NCI-H1105 treated with DMSO at 0.1 percent for 48 hours (cell line): ENCODE measurements at places on chromosomes 1 and 21.

DNA sequence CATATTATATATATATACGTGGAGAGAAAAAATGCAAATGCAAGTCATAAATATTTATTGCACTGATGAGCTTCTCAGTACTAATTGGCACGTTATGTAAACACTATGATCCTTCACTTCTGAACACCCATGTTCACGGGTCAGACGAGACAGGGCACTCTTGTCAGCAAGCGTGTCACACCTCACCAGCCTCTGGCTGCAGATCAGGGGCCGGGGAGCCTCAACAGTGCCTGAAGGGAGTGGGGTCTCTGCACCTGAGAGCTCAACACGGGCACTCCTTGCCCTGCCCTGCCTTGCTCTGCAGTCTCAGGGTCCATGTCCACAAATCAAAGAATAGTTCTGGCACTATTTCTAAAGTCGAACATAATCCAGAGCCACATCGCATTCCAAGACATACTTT, 409 bp upstream of the HIVEP3 start:
- DNase-seq = no peak

DNA sequence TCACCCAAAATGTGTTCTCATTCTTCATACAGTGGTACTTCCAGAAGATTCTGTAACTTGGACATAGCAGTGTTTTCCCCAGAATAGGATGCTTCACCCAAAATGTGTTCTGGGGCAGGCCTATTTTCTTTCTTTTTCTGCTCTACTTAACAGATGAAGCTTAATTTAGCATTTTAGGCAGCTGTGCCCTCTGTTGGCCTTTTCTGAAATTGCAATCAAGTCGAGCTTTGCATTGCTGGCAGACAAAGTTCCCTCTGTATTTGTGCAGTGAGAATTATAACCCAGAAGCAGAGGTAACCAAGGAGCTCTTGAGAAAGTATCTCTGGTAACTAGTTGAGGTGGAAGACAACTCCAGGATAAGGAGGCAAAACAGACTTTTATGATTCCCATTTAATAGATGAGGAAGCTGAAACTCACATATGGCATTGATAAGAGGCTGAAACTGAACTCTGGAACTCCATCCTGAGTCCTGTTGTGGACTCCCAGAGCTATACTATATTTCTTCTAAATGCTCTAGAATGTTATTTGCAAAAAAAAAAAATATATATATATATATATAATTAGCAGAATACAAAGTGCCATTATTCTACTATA, 50.3 kb upstream of the L1TD1 start:
- peak; percentile 27 for DNase-seq

- no peak for DNase-seq
Observed at GRCh38 chr1:21628798-21629393, 40.3 kb downstream of the RAP1GAP start.

GRCh38 chr21:33249331-33250002, 16.7 kb upstream of the IL10RB start:
- DNase-seq = no peak

DNA sequence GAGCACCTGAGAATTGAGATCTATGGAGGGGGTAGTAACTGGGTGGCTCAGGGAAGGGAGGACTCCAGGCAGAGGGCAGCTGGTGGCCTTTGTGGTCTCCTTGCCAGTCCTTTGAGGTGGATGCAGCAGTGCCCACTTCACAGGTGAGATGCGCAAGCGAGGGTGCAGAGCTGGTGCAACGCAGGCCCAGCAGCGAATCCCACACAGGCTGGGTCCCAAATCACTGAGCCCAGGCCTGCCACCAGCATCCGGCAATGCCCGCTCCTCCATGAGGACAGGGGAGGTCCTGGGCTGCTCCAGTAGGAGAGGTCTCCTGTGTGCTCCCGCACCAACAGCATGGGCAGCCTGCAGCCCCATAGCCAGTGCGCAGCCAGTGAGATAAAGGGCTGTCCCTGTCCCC, 318.0 kb downstream of the PCP4 start:
- no peak for DNase-seq

DNA sequence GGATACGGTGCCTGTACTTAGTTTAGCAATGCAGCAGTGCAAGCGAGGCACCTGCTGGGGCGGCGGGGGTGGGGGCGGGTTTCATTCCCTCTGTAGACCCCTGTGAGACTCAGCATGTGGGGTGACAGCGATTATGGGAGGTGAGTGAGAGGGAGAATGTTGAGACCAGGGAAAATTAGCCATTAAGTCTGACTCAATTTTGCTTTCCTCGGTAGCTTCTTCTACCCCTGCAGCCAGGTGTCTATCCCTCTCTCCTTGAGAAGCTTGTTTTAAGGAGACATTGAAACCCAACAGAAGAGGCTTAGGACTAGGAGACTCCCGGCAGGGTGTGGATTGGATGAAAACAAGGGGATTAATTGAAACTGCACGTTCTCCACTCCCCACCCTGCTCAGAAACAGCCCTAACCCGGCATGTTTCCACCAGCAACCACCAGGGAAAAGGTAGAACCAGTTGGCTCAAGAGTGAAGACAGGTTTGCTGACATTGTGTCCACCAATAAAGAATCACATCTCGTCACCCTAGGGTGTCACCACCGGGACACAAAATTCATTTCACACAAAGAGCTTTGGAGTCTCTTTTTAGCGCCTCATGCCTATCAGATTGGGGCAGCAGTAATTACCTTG, 20.6 kb upstream of the ATF3 start:
- no peak for DNase-seq

- no peak for DNase-seq
Observed at GRCh38 chr1:25765136-25765922, 34.7 kb upstream of the SELENON start.

GRCh38 chr1:34984793-34985608, at the start of gene TMEM35B:
Gene TMEM35B, minus strand, starts transcription at chr1:34985347. Its CDS starts 42 bp downstream, at chr1:34985305.
- peak; percentile 41 for DNase-seq

DNA sequence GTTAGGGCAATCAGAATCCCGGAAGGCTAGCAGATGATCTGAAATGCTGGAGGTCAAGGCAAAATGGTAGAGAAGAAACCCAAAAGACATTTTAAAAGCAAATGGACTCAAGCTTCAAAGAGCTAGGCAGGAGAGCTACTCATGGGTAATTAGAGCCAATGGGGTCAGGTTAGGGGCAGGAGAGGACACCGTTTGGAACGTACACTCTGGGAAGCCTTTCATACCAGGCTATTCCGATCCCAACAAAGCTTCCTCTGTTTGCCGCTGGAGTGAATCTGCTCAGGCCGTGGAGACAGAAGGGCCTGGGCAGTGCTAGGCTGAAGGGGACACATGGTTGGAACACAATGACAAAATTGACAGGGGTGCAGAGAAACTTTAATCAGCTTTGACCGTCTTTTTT, 346.6 kb downstream of the RPS6KC1 start:
- no peak for DNase-seq

DNA sequence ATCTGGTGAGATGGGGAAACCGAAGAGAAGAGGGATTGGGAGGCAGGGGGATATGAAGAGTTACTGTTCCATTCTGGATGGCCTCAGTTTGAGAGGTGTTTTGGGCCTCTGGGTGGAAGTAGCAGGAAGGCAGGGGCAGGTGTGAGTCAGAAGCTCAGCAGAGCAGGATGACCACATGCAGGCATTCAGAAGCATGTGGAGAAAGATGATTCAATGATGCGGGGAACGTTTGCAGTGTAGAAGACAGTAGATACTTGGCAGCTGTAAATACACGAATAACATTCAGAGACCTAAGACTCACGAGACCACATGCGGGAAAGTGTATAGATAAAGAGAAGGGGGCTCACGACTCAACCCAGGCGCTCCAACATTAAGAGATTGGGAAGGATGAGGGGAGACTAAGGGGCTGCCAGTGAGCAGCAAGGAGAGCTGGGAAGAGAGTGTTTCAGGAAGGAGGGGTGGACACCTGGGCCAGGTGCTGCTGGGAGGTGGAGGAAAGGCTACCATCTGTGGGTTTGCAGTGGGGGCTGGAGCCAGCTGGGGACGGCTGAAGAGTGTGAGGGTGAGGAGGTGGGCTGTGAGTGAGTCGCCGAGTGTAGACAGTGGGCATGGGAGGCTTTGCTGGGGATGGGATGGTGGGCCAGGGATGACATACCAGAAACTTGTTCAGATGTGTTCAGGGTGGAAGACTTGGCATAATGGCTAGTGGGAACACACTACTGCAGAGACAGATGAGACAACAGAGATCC, 5.8 kb upstream of the EPS8L3 start:
- no peak for DNase-seq

DNA sequence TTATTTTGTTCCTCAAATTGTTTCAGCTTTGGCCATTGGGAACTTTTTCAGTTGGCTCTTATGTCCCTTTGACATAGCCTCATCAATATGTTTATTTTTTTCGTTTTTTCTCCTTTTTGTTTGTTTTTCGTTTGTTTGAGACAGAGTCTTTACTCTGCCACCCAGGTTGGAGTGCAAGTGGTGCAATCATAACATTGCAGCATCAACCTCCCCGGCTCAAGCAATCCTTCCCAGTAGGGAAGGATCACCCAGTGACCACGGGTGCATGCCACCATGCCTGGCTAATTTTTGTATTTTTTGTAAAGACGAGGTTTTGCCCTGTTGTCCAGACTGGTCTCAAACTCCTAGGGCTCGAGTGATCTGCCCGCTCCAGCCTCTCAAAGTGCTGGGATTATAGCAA, 8.1 kb downstream of the POLR3GL start:
- no peak for DNase-seq

DNA sequence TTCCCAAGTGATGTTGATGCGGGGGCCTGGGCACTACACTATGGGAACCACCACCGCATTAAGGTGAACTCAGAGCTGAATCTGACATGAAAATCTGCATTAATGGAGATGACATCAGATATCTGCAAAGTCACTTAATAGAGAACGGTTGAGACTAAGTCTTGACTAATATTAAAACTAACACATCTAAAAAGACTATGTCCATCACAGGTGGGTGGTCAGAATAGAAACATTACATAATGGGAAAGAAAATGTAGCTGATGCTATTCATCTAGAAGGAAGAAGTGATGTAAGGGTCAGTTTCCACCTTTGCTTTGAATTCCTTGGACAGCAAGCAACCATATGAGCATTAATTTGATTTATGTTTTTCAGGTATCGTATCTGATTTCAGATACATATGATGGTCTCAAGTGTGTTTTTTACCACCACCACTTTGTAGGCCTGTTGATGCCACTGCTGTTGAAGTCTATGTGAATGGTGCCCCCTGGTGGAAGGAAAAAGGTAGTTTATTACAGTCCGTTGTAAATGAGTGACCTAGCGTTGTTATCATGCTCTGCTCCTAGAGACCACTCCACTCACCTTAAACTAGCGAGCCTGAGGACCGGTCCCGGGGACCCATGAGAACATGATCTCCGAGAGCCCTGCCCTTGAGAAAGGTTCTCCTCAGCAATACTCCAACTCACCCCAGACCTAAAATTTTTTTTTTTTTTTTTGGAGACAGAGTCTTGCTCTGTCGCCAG, 73.5 kb downstream of the BACH1 start:
- DNase-seq = peak; percentile 84

DNA sequence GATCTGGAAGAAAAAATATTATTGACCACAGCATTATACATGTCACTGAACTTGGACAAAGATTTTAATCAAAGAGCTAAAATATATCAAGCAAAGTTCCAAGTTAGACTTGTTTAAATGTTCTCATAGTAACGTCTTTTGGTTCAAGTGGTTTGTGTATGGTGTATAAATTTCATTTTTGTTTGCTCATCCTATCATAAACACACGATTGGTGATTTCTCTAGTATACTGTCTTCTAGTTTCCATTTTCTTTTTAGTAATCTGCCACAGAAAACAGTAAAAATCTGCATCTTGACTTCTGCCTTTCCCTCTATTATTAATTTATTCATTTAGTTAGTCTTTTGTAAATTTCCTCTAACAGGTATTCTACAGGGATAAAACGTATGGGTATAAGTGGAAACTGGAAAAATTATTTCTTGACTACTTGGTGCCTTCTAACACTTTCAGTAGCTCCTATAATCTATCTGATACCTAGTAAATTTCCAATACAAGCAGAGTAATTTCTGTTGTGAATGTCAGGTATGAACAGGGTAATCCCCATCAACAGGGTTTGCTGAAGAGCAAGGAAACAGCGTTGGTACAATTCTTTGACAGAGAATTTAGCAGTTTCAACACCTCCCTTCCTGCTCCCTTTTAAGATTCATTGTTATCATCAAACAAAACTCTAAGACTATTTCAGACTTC, 268.0 kb downstream of the PTPRC start:
- DNase-seq = no peak

DNA sequence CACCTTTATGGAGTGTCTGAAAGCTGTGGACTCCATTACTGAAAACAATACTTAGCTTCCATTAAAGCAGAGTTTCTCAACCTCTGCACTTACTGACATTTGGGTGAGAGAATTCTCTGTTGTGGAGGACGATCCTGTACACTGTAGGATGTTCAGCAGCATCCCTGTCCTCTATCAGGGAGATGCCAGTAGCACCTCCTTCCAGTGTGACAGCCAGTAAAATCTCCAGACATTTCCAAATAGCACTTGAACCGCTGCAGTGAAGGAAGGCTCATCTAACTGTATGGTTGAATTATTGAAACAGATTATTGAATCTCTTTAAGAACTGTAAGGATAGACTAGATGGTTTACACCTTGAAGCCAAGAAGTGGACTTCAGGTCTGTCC, 3.1 kb downstream of the PRDM2 start:
- DNase-seq = no peak

DNA sequence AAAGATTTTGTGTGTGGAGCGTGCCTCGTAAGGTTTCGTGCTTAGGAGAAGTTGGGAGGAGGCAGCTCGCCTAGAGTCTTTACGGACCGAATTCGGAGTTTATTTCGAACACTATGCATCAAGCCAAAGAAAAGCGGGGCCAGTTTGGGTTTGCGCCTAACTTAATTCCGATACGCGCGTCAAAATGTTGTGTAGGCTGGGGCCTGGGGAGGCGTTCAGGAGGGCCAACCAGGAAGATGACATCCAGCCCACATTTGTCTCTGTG, 6.4 kb downstream of the FOXD2 start:
- DNase-seq = no peak

- DNase-seq = no peak
Observed at GRCh38 chr1:71618766-71619530, 538.1 kb upstream of the ZRANB2 start.

DNA sequence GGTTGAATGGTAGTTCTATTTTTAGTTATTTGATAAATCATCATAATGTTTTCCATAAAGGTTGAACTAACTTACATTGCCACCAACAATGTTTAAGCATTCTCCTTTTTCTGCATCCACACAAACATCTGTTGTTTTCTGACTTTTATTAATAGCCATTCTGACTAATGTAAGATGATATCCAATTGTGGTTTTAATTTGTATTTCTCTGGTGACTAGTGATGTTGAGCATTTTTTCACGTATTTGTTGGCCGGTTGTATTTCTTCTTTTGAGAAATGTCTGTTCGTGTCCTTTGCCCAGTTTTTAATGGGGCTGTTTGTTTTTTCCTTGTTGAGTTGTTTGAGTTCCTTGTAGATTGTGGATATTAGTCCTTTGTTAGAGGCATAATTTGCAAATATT, 24.6 kb upstream of the SLC35F3 start:
- DNase-seq = no peak

DNA sequence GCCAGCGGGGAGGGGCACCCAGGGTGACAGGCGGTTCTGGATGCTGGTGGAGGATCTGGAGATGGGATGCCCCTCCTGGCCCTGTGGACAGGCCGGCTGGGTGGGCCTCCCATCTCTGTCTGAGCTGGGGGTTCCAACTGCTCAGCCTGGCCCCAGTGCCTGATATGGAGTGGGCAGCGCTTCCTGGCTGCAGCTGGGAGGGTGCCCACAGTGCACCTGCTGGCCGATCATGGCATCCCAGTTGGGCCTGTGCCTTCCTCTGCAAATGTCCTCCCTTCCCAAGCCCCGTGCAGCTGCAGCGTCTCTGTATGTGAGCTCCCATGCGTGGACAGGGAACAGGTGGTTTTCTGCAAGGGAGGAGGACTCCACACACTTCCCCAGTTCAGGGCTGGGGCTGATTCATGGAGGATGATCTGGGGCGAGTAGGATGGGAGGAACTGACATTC, 2.1 kb downstream of the PFKL start:
- no peak for DNase-seq

- DNase-seq = no peak
Observed at GRCh38 chr1:21295002-21295401, 4.7 kb upstream of the ECE1 start.
